PC-3 (cell line): ENCODE measurements at places on chromosomes 11 and 22. TPM values are rescaled to one million over a fixed set of nuclear protein-coding genes. Genes with fewer than 3 reads are reported as not detected.

GRCh38 chr11:47631473-47631872 is 10.9 kb downstream of the MTCH2 start:
- no peak for DNase-seq

DNA sequence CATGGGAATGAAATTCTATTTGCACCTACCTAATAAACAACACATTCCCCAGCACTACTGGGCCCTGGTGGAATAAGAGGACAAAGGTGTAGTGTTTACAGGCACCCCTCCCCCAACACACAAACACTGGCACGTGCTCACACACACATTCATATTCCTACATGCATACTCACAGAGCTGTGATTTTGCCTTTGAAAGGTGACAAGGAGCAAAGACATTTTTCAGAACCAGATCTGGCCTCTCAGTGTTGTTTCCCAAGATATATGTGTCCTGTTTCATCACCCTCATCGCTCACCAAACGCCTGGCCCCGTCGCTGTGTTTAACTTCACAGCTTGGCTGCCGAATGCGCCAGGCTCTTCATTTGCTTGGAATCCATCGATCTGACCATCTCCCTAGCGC is 292.6 kb downstream of the NTM start:
- no peak for DNase-seq

GRCh38 chr11:64563966-64564365 is 27.1 kb upstream of the SLC22A12 start:
- no peak for DNase-seq

DNA sequence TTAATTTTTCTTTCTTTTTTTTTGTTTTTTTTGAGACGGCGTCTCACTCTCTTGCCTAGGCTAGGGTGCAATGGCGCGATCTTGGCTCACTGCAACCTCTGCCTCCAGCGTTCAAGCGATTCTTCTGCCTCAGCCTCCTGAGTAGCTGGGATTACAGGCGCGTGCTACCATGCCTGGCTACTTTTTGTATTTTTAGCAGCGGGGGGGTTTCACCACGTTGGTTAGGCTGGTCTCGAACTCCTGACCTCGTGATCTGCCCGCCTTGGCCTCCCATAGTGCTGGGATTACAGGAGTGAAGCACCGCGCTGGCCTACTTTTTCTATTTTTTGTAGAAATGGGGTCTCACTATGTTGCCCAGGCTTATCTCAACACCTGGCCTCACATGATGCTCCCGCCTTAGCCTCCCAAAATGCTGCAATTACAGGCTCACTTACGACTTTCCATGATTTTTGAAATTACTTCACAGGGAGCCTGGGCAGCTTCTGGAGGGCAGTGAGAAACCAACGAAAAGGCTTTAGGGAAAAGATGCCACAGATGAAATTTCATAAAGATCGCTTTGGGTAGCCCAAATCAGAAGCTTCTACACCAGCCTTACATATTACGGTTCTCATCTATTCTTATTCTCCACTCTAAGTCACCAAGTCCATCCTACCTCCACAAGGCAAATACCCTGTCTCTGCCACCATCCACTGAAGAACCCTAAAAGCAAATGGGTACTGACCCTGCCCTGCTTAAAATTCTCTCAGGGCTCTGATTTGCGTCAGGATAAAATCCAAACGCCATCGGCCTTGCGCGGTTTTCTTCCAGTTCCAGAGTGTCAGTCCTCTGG is 866 bp upstream of the RRM1 start:
- DNase-seq: no peak

GRCh38 chr22:50739279-50739691 is 1.3 kb downstream of the ACR start:
- DNase-seq: no peak

DNA sequence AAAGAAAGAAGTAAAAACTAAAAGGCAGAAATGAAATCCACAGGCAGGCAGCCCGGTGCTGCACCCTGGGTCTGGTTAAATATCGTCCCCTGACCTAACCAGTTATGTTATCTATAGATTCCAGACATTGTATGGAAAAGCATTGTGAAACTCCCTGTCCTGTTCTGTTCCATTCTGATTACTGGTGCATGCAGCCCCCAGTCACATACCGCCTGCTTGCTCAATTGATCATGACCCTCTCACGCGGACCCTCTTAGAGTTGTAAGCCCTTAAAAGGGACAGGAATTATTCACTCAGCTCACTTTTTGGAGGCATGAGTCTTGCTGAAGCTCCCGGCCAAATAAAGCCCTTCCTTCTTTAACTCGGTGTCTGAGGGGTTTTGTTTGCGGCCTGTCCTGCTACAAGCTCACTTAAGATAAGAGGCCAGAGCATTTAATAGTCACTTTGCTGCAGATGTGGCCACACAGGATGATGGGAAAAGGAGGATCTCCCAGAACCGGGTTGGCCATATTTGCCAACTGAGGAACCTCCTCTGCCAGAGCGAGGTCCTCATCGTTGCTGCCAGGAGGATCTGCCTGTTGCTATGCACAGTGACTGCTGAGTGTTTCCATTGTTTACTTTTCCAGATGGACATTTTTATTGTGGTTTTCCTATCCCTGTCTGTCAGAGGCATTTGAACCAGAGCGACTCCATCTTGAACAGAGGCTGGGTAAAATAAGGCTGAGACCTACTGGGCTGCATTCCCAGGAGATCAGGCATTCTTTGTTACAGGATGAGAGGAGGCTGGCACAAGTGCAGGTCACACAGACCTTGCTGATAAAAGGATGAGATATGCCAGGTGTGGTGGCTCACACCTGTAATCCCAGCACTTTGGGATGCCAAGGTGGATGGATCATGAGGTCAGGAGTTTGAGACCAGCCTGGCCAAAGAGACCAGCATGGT is 10.2 kb downstream of the C11orf96 start:
- DNase-seq: no peak

DNA sequence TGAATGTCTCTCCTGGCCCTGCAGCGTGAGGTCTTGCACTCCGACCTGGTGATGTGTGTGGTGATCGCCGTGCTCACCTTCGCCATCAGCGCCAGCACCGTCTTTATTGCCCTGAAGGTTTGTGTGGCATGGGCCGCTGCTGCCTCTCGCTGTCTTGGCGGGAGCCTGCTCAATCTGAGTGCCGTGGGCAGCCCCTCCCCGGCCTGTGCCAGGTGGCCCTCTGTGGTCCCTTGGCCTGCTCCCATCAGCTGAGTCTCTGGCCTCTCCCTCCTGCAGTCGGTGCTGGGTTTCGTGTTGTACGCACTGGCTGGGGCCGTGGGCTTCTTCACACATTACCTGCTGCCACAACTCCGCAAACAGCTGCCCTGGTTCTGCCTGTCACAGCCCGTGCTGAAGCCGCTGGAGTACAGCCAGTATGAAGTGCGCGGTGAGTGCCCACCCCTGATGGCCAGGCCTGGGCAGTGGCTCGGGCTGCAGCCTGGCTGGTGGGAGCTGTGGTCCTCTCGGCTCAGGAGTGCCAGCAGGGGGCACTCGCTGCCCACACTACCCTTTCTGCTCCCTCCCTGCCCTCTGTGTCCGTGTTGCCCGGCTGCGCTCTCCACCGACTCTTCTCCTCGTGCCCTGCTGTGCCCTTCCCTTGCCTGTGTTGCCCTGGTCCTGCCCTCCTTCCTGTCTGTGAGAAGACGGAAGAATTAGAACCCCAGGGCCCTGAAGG is 10.2 kb downstream of the PCNX3 start:
- DNase-seq: no peak

DNA sequence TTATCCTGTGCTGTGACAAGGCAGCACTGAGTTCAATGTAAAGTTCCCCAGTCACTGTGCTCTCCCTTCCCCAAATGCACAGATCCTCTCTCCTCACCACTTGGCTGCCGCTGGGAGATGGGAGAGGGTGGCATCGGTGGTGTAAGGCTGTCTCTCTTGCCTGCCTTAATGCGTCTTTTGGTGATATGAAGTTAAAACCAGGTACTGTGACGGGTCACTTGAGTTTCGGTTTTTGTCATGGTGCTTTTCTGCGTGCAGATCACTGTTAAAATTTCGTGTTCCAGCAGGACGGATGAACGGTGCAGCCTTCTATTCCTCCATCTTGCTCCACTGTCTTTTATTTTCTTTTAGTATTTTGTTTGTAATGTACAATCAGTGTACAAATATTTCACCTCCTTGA is 18.6 kb downstream of the GLB1L2 start:
- DNase-seq: no peak

- DNase-seq: no peak
These were observed 79.9 kb downstream of the MS4A13 start for GRCh38 chr11:60594998-60595642.

GRCh38 chr11:125063429-125064043 is 431 bp downstream of the SLC37A2 start:
- DNase-seq: no peak

- no peak for DNase-seq
These were observed 190.8 kb downstream of the DSCAML1 start for GRCh38 chr11:117606211-117606610.

- DNase-seq: peak; percentile 4
These were observed 99.8 kb upstream of the OLFML1 start for GRCh38 chr11:7385532-7385931.

- no peak for DNase-seq
These were observed 2.1 kb downstream of the KDM4D start for GRCh38 chr11:94975599-94975998.

Gene DGAT2
- 14.3 and 18.5 TPM in 2 replicates for total RNA-seq

Gene EXPH5
- 13.5 and 14.1 TPM in 2 replicates for total RNA-seq

Gene MPEG1
- not detected in 2 replicates for total RNA-seq

Gene TAF6L
- 40.2 and 43.9 TPM in 2 replicates for total RNA-seq

Gene OSBP2
- total RNA-seq: 10.2 and 15.1 TPM in 2 replicates

Gene ELF5
- total RNA-seq: 0.11 TPM in 1 of 2 replicates, not detected in the other

Gene PCNX3
- 53.6 and 69.9 TPM in 2 replicates for total RNA-seq
